Osteoblast (primary cell): ENCODE measurements at places on chromosomes 5 and 9. TPM values are rescaled to one million over a fixed set of nuclear protein-coding genes. Genes with fewer than 3 reads are reported as not detected.

ADAMTS12 gene
- 6.9 and 8.3 TPM in 2 replicates for total RNA-seq

PIP5K1B gene
- total RNA-seq = not detected in 2 replicates

SAXO1 gene
- total RNA-seq = under 0.01 TPM in 2 replicates

CFAP157 gene
- total RNA-seq = not detected in 2 replicates

LMAN2 gene
- 295 and 356 TPM in 2 replicates for total RNA-seq
